Stimulated activated CD4-positive, alpha-beta T cell treated with anti-CD3 and anti-CD28 coated beads, Interleukin-2, amount 100 ng/mL, for 4 hours (primary cell): ENCODE measurements at places on chromosomes 2 and 18.

DNA sequence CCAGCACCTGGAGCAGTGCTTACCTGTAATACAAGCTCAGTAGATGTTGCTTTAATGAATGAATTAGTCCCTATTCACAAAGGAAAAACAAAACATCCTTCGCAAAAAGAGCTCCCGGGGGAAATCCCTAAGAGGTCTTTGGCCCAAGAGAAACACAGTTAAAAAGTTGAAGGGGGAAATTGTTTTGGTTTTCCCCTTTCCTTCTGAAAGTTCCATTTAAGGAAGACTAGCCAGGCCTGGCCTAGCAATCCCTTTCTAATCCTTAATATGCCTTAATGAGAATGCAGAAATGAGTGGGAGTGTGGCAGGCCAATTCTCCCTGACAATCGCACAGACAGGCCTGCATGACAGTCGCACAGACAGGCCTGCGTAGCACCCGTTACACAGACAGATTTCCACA, 33.5 kb upstream of the REL start:
- no peak for DNase-seq

DNA sequence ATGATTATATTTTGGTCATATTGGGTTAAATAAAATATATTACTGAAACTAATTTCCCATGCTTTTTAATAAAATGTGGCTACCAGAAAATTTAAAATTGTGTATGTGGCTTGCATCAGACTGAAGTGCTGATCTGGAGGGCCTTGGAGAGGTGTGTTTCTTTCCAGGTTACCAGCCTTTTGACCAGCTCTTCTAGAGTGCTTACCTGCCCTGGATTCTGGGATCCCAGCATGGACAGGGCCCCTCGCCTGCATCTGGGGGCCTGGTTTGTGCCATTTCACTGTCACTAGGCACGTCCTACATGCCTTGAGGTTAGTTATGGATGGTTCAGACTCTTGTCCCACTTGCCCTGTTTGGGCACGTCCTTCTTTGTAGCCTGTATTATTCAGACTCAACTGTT, 10.5 kb downstream of the RNF144A start:
- DNase-seq = no peak

DNA sequence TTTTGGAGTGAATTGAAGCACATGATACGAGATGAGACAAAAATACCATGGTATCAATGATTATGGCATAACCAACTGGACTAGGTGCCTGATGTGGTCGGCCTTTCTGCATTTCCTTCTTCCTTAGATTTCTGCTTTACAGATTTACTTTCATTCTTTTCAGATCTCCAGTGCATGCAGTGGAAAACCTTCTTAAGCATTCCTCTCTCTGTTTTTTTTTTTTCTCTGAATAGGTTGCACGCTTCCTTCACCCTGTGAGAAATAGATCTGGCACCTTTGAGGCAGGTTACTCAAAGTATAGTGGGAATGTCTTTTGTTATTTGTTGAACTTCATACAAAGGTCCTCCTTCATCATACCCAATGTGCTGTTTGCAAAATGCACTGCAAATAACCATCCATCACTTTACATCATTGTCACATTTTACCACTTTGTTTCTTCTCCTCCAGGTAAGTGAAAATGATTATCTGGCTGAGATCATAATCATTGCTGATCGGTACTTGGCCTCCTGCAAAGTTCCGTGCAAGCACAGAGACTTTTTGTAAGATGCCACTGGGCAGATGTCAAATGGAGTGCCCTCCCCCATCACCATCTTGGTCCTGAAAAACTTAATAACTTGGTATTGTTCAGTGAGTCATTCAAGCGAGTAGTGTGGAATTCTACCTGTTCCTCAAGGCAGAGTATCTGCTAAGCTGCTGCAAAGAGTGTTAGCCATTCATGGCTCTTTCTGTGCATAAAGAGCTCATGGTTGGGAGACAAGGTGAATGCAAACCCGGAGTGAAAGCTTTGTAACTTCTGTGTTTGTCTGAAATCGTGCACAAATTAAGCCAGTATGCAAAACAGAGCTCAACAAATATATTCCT, 30.0 kb upstream of the KLHL14 start:
- no peak for DNase-seq

- no peak for DNase-seq
Measured at GRCh38 chr2:190216829-190217228, 102.8 kb downstream of the HIBCH start.

DNA sequence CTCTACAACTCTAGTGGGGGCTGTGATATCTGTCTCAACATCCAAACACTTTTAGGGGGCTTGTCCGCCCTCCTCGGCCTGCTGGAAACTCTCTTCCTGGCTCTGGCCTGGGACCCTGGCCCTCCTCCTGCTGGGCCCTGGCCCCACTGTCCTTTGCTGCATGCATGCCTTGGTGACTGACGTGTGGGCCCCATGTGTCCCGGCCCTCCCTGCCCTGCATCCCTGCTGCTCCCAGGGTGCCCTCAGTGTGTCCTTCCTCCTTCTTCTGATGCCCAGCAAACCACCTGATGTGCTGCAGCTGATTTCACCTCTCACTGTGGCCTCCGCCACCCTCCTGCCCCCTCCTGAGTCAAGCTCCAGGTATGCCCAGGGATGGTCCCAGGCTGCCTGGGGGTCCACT, 101.7 kb downstream of the SEPTIN10 start:
- DNase-seq = no peak

- DNase-seq = no peak
Measured at GRCh38 chr2:152446213-152446612, 111.2 kb downstream of the FMNL2 start.

DNA sequence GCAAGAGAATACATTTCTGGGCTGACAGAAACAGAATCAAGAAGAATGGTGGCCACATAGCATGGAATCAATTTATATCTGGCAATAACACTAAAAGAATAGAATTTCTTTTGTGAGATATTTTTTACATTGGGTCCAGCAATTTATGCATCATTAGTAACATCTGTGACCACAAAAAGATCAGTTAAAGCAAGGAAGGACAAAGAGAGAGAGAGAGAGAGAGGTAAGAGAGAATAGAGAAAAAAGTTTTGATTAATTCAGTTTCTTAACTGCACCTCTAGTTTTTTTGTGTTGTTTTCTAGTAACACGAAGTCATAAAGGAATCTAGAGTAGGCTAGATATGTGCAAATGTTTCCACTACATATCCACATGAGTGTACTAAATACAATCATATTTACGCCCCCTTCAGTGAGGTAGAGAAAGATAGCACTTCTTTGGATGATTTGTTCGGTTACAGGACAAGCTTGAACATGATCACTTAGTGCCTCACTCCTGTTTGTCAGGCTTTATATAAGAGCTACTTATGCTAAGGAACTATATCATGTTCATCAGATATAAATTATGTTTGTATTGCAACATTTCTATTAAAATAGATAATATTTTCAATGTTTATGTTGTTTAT, 247.4 kb upstream of the COL3A1 start:
- no peak for DNase-seq

- DNase-seq = no peak
Measured at GRCh38 chr2:183604065-183604464, 479.8 kb downstream of the NUP35 start.

GRCh38 chr2:99576775-99577174, 87.0 kb upstream of the REV1 start:
- no peak for DNase-seq

GRCh38 chr2:163173591-163173990, 335.0 kb upstream of the KCNH7 start:
- no peak for DNase-seq
